Motor neuron (in vitro differentiated cells): ENCODE measurements at places on chromosomes 11 and 22.

GRCh38 chr11:121191818-121192217, 90.8 kb downstream of the TECTA start:
- ATAC-seq = no peak

DNA sequence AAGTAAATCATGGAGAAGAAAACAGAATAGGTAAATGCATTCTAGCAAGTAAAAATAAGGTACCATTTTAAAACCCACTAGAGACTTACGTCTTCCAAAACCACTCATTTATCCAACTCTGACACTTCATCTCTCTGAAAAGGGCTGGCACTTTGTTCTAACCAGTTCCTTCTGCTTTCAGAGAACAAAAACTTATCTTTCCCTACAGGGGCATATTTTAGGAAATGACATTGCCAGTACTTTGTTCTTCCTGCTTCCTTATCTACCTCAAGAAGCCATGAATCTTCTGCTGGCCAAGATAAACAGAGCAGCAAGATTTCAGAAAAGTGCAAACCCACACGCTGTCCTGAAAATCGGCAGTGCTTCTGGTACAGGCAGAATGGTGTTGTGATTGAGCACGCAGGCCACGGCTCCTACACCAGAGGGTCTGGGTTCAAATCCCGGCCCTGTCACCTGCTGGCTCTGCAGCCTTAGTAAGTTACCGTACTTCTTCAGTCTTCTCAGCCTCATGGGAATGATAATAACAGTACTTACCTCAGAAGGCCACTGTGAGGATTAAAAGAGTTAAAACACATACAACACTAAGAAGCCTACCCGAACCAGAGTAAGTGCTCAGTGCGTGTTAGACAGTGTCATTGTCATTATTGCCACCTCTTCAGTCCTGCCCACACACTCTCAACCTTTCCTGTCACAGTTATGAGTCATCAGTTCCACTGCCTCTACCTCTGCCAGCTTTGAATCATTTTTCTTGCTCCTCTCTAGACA, 11.0 kb downstream of the MPZL3 start:
- ATAC-seq = peak; percentile 80

DNA sequence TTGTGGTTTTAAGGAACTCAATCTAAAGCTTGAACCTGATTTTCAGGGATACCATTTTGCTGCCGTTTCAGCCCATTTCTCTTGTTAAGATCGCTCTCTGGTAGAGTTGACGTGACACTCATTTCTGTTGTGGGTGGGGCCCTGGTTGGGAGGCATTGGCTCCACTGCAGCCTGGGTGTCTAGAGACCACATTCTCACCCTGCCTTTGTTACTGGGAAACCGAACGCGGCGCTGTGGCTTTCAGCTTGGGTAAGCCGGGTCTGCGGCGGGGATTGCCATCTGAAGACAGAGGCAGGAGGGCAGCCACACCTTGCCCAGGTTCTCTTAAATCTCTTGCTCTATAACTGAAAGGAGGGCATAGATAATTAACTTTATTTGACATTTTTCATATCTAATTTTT, 3.2 kb downstream of the EHF start:
- no peak for ATAC-seq

- no peak for ATAC-seq
These were observed 73.6 kb upstream of the BDNF start for GRCh38 chr11:27773884-27774283.

- peak; percentile 95 for ATAC-seq
These were observed 6.0 kb upstream of the CARD10 start for GRCh38 chr22:37525073-37525745.

DNA sequence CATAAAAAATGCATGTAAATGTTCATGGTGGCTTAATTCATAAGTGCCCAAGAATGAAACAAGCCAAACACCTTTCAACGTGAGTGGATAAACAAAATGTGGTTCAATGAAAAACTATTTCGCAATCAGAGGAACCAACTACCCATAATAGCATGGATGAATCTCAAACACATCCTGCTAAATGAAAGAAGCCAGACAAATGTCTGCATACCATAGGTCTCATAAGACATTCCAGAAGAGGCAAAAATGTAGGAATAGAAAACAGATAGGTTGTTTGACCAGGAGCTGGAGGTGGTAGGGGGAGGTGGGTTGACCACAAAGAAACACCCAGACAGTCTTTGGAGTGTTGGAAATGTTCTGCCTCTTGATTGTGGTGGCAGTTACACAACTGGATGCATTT, 13.2 kb upstream of the OSBPL5 start:
- ATAC-seq = no peak

GRCh38 chr22:25448435-25449051, 115.9 kb upstream of the GRK3 start:
- ATAC-seq = peak; percentile 67

- ATAC-seq = no peak
These were observed 49.7 kb downstream of the ATG16L2 start for GRCh38 chr11:72863916-72864315.

- ATAC-seq = no peak
These were observed 1.8 kb upstream of the MARK2 start for GRCh38 chr11:63837027-63837688.

GRCh38 chr22:47152938-47153337, 390.5 kb downstream of the TBC1D22A start:
- ATAC-seq = no peak

DNA sequence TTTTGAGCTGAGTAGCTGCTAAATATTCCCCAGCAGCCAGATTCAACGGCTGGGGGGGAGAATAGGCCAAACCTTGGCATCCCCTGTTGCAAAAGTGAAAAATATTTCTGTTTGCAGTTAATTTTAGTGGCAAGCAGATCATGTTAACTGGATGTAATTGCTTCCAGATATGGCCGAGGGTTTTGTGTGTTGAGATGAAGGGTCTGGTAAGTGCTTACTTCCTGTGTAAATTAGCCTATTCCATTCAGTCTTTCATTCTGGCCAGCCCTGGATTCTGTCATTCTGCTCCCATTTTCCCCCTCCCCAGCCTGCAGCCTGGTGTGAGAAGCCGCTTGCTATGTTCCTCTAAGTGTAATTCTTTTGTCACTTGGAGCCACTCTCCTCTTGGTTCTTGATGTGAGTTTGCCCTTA, 17.4 kb downstream of the ZBTB16 start:
- ATAC-seq = no peak

- no peak for ATAC-seq
These were observed 74.6 kb upstream of the SEPTIN5 start for GRCh38 chr22:19639610-19640135.

DNA sequence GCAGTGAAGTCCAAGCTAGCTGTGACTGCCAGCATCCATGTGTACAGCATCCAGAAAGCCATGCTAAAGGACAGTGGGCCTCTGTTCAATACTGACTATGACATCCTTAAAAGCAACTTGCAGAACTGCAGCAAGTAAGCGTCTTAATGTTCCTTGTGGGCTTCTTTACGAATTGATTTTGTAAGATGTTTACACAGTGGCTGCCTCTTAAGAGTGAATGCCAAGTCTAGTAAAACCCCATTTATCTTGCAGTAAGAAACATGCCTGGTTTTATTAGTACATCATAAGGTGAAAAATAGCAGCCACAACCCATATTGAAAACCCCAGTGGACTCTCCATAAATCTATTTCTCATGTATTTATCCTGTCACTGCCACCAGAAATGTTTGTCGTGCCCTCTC, 20.5 kb downstream of the POLD3 start:
- no peak for ATAC-seq

DNA sequence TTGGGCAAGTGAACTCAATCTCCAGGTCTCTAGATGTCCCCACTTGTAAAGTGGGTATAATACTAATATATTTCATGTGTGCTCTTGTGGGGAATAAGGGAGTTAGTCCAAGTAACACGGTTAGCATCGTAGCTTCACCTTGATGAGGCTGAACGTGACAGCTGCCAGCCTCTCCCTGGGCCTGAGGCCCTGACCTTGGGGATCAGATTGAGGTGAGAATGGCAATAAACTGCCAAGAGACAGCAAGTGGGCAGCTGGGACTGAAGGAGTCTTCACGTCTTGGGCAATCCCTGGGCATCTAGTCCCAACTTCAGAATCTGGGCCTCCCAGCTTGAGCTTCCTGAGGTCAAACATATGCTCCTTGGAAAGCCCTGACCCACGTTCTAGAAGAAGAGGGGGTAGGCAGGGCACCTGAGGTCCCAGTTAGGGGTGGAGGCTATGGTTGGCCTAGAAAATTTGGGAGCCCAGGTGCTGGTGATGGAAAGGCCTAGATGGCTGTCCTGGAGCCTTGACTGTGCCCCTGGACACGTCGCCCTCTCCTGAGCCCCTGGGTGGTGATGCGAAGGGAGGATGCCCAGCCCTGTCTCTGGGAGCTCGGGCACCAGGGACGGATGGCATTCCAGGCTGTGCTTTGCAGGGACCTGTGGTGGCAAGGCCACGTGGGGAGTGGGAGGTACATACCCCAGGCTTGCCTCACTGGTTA, 23.4 kb downstream of the ADAMTS15 start:
- no peak for ATAC-seq

DNA sequence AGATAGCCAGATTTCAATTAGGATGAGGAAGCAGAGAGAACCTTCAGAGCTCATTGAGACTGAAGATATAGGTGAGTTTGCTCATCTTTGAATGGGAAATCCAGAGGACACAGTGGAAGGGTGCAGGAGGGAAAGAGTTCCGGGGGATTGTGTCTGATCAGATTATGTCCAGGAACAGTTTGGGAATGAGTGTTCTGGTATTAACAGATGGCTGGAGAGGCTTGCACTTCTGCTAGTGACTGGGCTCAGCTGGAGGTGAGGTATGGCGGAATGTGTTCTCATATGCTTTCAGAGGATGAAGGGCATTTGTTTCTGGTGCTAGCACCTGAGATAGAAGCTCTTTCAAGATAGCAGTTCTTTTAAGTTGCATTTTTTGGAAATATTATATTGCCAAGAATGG, 27.6 kb downstream of the ALKBH3 start:
- ATAC-seq = no peak

DNA sequence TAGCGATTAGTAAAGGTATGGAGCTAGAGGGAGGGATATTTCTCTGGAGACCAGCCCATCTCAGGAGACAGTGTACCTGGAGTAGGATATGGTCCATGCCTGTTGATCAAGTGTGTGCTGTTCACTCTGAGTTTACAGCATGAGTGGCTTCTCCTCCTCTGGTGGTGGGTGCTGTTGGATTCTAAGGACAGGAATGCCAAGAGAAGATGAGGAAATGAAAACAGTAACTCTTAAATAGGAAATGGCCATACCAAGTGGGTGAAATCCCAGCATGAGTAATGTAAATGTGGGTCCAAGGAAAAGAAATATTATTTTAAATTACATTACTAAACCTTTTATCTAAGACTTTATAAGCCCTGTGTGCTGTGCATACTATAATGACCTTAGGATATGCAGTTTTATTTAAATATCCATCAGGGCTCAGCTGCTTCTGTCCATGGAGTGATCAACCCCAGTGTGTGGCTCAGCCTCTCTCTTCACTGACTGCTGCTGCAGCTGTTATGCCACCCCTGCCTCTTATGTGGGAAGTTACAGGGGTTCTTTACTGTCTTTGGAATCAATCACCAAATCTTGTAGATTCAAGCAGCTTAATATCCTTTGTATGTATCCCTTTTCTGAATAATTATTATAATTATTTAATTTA, 54.3 kb downstream of the FAT3 start:
- no peak for ATAC-seq

- ATAC-seq = no peak
These were observed 154.3 kb downstream of the MSANTD4 start for GRCh38 chr11:105867742-105868141.

GRCh38 chr22:44975427-44976262, 34.2 kb downstream of the PHF21B start:
- peak; percentile 84 for ATAC-seq

DNA sequence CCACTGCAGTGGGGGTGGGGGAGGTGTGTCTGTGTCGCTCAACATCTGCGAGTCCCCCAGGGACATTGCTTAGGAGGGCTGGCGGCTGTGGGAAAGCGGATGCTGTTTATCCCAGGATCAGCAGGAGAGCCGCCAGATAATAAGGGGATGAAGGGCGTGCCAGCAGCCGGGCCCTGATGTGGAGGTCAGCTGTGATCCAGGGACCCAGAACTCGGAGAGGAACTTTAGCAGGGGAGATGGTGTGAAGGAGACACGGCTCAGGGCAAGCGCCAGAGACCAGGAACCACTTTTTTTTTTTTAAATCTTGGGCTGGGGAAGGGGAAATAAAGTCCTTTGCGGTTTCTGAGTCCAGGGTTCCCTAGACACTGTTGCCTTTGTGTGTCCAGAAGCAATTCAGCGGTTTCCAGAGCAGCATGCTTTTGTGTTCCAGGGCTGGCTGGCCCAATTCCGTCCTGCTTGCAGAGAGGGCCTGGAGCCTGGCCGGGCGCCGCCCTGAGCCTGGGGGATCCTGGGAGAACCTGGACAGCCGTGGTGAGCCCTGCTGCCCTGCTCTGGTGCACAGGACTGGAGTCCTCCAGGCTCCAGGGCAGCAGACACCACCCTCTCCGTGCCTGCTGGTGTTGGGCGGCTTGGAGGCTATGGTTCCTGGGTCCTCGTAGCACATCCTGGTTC, at the start of gene GRAMD4:
TSS of gene GRAMD4 (plus strand) at position 557 of the 672 bp plus-strand sequence. CDS start 6,414 bp downstream, outside the sequence.
- peak; percentile 64 for ATAC-seq

DNA sequence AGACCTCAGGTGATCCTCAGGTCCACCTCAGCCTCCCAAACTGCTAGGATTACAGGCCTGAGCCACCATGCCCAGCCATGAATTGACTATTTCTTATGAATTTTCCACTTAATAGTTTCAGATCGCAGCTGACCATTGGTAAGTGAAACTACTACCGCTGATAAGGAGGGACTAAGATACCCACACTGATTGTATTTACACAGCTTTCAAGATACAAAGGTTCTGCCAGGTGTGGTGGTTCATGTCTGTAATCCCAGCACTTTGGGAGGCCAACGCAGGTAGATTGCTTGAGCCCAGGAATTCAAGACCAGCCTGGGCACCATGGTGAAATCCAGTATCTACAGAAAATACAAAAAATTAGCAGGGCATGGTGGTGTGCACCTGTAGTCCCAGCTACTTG, 3.9 kb downstream of the CHEK2 start:
- no peak for ATAC-seq

GRCh38 chr11:45864041-45864440, 16.8 kb downstream of the CRY2 start:
- ATAC-seq = no peak

GRCh38 chr11:58186938-58187337, 1.9 kb upstream of the OR9Q2 start:
- no peak for ATAC-seq

GRCh38 chr11:44590769-44591168, 25.3 kb downstream of the CD82 start:
- ATAC-seq = no peak

DNA sequence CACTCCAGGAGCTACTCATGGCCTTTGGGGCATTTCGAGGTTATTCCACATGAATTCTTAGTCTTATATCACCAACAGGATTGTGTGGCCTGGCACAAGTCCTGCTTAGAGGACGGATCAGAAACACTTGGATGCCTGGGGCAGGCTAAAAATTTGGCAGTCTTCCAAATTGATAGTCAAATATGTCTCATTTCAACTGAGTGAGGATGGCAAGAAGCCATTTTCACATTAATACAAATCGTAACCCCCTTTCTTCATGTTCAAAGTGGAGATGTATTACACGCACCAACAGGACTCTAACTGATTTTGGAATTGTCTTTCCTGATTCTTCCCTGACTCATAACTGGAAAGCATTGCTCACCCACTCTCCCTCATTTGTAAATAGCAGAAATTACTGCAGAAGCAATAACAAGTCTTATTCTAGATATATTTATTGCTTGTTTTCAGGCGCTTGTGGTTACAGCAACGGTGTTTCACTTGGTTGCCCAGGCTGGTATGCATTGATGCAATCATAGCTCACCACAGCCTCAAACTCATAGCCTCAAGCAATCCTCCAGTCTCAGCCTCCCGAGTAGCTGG, 10.3 kb upstream of the CCDC86 start:
- ATAC-seq = no peak
